Kidney capillary endothelial cell (primary cell): ENCODE measurements at places on chromosomes 6 and 20.

DNA sequence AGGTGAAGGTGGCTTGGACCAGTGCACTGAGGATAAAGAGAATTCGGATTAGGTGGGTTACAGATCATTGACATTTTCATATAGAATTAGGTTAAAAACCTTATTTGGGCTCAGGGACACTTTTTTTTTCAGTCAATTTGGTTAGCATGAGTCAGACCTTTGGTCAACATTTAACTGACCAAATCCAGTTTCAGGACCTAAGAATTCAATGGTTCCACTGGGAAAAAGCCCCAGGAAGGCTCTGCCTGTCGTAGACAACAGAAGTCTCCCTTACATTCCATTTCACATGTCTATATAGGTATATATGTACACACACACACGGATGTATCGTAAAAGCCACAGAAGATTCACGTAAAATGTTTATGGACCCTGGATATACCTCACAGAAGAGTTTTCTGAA, 184.2 kb upstream of the RREB1 start:
- DNase-seq = no peak

GRCh38 chr6:57316581-57317059, 810 bp upstream of the PRIM2 start:
- DNase-seq = peak; percentile 88

- no peak for DNase-seq
Observed at GRCh38 chr6:144712541-144712940, 427.4 kb downstream of the UTRN start.

- no peak for DNase-seq
Observed at GRCh38 chr20:22490287-22491193, 93.8 kb downstream of the FOXA2 start.

DNA sequence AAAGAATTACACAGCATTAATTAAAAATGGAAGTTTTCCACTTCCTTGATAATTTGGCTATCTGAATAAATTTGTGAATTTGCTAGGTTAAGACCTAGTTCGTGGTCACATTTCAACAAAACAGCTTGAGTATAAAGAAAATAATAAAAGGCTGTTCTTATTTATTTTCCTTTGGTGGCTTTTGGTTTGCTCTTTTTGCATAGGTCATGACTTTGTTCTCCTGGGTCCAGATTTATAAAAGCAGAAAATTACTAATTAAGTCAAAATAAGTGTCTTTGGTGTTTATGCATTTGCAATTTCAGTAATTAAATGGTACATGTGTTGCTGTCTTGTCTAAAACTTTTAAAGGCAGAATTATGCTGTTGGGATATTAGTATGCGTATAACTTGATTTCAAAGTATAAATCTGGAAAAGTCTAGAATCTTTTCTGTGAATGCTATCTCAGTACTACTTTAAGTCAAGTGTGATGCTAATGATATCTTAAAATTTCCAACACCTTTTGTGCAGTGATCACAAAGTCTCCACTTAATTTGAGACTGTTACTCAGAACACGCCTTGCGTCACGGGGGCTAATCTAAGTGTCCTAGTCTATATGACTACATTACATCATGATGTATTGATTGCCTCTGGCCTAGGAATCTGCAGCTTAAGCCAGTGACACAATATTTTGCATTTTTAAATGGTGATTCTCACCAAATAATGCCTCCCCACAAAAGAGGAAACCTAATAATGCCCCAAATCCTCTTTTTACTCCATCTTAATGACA, 41.0 kb downstream of the GNAS start:
- DNase-seq = no peak

DNA sequence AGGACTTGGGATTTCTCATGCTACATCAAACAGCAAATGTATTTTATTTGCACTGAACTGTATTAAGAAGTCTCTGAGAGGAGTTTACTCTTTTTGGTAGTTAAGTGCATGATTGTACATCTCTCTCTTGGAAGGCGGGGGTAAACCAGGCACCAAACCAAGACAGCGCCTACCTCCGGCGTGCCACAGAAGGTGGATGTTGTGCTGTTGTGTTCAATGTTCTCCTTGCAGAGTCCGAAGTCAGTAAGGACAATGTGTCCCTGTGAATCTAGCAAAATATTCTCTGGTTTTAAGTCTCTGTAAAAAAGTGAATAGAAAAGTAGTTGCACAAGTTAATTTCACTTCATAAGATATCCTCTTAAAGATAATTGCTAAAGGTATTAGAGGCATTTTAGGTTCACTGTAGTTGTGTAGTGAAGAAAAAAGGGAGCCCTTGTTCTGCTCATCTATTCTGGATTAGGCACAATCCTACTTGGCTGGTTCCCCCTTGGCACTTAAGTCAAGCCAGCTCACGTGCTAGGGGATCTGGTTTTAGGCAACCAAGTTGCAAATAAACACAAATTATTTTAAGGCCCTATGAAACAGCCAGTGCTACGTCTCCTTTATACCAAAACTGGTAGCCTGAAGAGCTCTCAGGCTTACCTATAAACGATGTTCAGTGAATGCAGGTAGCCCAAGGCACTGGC, 119.7 kb upstream of the SLC2A12 start:
- DNase-seq = peak; percentile 16

DNA sequence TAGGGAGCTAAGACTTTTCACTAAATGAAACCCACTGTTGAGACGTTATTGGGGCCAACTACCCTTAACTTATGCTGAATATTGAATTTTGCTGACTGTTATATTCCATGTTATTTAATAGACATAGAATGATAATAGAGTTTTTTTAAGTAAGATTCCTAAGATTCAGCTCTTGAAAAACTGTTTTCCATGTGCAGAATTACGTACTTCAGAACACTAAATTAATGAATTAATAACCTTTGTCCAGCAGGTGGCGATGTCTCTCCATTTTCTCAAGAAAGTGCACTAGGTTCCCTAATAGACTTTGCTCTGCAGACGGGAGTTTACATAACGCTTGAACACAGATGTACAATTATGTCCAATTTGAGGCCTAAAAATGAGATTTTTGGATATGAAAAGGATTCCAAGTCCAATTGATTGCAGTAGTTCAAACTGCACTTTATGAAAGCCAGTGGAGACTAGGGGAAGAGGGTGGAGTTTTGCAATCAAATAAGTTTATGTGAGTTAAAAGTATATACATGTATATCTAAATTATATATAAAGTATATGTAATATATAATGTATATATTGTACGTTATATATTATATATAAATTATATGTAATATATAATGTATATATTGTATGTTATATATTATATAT, 282.1 kb downstream of the UST start:
- peak; percentile 82 for DNase-seq

DNA sequence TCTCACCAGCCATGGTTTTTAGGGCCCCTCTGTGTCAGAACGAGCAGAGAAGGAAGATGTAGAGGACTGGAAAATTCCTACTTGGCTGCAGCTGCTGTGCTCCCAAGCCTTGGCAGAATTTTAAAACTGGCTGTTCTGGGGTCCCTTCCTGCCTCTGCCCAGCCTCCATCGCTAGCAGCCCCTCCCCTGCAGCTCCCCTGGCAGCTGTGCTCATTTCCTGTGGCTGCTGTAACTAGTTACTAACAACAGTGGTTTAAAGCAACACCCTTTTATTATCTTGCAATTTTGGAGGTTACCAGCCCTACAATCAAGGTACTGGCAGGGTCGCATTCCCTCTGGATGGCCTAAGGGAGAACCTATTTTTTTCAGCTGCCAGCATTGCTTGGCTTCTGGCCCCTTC, 3.7 kb upstream of the CST11 start:
- no peak for DNase-seq

DNA sequence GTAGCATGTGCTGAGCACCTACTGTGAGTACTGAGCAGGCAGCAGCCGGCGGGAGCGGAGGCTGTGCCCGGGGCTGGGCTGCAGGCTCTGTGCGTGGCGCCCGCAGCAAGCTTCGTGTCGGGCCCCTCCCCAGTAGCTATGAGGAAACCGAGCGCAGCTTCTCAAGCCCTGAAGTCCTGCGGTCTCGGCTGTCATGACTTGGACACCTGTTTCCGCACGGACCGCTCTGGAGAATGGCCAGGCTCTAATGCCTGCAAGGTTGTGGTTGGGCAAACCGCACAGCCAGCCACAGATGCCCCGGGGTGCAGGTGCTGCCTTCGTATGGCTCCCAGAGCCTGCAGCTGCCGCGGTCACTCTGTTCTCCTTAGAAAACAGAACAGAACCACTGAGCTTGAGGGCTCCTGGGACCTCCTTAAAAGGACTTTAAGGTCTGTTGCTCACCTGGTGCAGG, 33.7 kb downstream of the PYGB start:
- DNase-seq = no peak

DNA sequence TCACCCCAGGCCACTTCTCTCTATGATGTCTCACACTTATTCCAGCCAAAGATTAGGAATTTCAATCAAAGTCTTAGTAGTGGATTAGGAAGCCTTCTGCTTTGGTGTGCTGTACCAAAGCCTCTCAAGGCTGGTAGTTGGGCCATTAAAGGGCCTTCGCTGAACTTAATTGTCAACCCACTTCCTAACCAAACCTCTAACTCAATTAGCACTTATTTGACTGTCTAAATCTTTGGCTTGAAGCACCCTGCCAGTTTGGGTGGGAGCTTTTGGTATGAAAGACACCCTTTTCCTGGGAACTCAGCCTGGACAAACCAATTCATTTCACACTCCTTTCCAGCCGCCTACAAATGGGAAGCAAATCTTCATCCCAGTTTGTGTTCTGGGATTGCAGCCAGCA, 81.5 kb downstream of the BMP2 start:
- no peak for DNase-seq

DNA sequence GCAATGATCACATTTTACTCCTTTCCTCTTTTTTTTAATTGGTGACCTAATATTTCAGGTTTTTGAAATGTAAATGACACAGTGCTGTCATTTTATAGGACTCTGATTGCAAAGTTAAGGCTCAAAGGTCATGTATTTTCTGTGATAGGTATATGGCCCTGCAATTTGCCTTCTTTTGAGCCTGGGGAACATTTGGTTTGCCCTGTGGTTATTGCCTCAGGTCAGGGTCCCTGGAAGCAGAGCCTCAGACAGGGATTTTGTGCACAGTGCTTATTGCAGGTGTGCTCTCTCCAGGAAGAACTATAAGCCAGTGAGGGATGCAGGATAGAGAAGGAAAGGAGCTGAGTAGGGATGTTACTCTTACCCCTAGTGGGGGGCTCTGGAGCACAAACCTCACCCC, 229.3 kb upstream of the ECI2 start:
- no peak for DNase-seq

GRCh38 chr20:20843982-20844381, 131.5 kb upstream of the RALGAPA2 start:
- DNase-seq = no peak

- no peak for DNase-seq
Observed at GRCh38 chr20:20551409-20551808, 161.0 kb downstream of the RALGAPA2 start.

GRCh38 chr6:108838101-108838717, 10.0 kb upstream of the ARMC2 start:
- DNase-seq = no peak

DNA sequence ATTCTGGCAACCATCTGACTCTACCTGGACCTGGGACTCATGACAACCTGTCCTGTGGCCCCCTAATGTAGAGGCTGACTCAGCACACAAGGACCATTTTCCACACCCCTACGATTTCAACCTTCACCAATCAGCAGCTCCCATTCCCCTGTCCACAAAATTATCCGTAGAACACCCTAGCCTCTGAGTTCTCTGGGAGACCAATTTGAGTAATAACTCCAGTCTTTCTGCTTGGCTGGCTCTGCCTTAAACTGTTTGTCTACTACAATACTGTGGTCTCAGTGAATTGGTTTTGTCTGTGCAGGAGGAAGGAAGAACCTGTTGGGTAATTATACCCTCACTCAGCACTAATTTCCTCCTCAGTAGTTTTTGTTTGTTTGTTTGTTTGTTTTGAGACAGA, 99.3 kb upstream of the MRPS10 start:
- no peak for DNase-seq

- no peak for DNase-seq
Observed at GRCh38 chr6:803191-803977, 110.4 kb upstream of the EXOC2 start.

DNA sequence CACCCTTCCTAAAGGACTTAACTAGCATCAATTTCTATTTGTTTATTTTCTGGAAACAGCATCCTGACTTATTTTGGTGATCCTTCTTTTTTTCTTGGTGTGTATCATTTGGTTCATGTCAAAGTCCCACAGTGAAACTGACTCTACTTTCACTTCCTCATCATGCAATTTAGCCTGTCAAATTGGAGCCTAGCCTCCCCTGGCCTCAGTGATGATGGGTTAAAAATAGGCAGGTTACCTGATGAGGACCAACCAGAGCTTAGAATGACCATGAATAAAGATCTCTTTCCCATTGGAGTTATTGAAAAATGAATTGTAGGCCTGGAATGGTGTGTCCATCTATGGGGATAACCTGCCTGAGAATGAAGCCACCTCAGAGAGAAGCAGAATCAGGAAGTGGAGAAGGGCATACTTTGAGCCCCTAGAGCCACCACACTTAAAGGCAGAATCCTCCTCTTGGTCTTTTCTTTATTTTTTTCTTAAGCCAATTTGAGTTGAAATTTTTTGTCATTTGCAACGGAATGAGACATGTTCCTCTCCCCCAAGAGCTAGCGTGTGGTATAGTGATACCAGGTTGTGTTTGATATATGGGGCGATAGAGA, 105.6 kb downstream of the BTBD3 start:
- no peak for DNase-seq

- DNase-seq = no peak
Observed at GRCh38 chr6:31567531-31568370, 4.3 kb upstream of the LTA start.

- DNase-seq = no peak
Observed at GRCh38 chr6:48068278-48069251, 42.4 kb downstream of the PTCHD4 start.

GRCh38 chr20:52076164-52076563, 115.4 kb downstream of the ZFP64 start:
- DNase-seq = no peak

DNA sequence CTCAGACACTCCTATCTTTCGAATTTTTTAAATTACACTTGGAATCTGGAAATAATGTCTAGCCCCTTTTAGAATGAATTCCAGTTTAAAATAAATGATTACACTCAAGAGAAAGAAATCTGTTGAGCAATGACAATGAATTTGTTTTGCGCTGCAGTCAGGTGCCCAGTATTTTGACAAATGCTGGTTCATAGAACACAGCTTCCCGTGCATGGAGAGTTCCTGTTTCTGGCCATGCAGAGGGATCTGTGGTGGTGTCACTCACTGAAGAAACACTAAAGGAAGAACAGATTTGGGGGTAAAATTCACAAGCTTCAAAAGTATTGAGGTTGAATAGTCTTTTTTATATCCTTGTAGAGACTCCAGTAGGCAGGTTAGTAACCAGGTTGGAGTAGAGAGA, 113.4 kb upstream of the CEP85L start:
- DNase-seq = no peak

- DNase-seq = no peak
Observed at GRCh38 chr6:14986370-14986769, 259.5 kb upstream of the JARID2 start.

- DNase-seq = no peak
Observed at GRCh38 chr20:1875762-1876161, 19.4 kb upstream of the SIRPA start.

- DNase-seq = no peak
Observed at GRCh38 chr6:11043961-11044711, at the start of gene ELOVL2. ELOVL2 (minus strand) TSS chr6:11044305; CDS start chr6:11044230, 75 bp downstream.
